T-cell (primary cell): ENCODE measurements at places on chromosomes 6 and 20. TPM values are rescaled to one million over a fixed set of nuclear protein-coding genes. Genes with fewer than 3 reads are reported as not detected.

GRCh38 chr6:104046426-104046825, 813.3 kb downstream of the HACE1 start:
- DNase-seq = no peak

DNA sequence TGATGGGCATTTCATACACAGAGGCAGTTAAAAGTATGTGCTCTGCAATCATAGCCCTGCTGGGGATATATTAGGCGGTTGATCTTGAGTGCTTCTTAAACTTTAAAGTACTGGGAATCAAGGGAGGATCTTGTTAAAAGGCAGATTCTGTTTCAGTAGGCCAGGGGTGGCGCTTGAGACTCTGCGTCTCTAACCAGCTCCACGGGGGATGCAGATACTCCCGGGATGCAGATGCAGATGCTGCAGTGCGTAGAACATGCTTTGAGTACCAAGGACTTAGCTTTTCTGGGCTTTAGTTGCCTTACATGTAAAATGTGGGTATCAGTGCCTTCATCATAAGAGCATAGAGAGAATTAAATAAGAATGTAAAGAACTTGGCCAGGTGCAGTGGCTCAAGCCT, 44.4 kb upstream of the ENPP5 start:
- DNase-seq = no peak

Gene THBD
- 0.16 TPM for total RNA-seq

- no peak for DNase-seq
Measured at GRCh38 chr6:139175389-139175948, 40.6 kb downstream of the HECA start.

- DNase-seq = no peak
Measured at GRCh38 chr6:26104457-26105108, 17.4 kb downstream of the HFE start.

Gene SIRPB1
- total RNA-seq = 4.8 TPM
